ENCODE measurements at places on chromosomes 5 and 9. TPM values are rescaled to one million over a fixed set of nuclear protein-coding genes. Genes with fewer than 3 reads are reported as not detected.
A peak's percentile ranks its signal among the peaks of the same experiment; 100 is the strongest.

The CCIN gene
- total RNA-seq = 1.3 TPM

The SPATA6L gene
- total RNA-seq = 1.2 TPM

The TAF11L11 gene
- total RNA-seq = not detected

- DNase-seq = no peak
These were observed 170.0 kb downstream of the AUH start for GRCh38 chr9:91191411-91192380.

DNA sequence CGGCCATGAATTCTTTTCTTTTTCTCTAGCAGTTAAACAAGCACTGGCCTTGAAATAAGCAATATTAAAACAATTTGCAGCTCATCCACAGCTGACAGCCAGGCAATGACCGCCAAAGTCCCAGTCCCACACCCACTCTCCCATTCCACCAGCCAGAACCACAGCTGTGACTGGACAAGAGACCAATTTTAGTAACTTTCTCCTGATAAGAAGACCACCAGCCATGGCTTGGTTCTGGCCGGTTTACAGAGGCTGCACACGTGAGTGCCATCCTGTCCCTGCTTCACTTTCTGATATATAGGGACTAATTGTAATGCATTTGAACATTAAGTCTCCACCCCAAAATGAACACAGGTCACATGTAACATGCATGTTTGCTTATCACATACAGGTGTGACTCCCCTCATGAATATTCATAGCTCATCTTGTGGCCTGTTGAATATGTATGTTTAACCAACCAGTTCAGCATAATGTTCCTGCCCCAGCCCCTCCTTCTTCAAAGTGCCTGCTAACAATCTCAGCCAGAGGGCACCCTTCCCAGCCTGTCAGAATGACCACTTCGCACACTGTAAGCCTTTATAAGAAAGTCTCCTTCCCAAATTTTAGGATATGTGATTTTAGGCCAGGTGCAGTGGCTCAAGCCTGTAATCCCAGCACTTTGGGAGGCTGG lies 23.9 kb upstream of the FANCC start:
- DNase-seq = peak; percentile 14

GRCh38 chr5:665956-666711 lies 27.0 kb downstream of the TPPP start:
- DNase-seq = no peak

DNA sequence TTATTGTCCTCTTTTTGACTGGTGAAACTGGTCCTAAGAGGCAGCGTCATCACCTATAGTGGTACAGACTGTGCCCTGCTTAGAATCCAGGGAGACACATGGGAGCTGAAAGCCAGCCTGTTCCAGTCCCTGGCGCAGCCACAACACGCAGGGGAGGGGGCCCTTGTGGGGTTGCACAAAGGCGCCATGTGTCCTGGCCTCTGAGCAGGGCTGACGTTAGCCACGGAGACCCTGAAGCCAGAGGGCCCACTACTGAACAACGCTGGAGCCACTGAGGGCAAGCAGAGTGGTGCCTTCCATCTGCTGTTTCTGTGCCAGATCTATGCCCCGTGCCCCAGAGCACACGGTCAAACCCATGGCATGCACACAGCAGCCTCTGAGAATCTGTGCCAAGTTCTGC lies 147.3 kb downstream of the ACTL7B start:
- no peak for DNase-seq

GRCh38 chr5:27472000-27472763 lies 433.8 kb upstream of the CDH9 start:
- peak; percentile 9 for DNase-seq

DNA sequence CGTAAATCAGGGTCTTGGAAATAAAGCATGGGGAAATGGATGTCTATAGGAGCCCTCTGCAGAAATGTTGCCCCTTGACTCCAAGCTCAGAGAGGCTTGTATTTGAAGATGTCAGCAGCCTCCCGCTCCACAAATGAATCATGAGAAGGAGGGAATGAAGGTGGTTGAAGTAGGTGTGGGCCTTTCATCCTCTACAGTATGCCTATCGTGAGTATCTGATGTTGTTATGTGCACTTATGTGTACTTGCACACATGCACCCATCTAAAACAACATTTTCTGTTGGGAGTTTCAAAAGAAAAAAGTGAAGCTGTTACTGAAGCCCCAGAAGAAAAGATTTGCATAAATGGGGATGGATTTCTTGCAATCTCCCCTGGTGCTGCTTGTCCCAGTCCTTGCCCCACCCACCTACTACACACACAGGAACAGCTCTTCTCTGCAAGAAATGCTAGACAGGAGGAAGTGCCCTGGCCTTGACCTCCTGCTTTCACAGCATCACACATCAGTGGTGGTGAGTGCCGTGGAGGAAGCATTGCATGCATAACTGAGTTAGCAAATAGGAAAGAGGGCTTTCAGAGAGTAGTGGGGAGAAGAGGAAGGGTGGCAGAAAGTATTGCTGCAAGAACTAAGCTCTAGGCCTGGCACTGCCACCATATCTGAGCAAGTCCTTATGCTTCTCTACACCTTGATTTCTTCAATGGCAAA lies 156.1 kb downstream of the SNX18 start:
- DNase-seq = peak; percentile 51

DNA sequence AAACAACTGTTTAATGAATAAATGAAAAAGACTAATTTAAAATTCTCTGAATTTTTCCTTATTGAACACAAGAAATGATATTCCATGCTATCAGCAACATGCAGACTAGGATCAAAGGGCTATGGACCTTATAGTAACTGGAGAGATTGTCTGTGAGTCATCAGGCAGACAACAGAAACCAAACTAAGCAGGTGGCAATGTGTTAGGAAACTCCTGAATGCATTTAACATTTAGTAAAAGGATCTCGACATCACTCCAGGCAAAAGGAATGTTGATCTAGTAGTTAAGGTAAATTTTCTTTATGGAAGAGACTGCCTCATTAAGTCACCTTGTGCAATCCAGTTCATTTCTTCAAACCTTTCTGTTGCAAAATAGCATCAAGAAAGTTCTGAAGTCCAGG lies 58.4 kb downstream of the ARL15 start:
- DNase-seq = no peak

GRCh38 chr5:120152472-120152871 lies 311.6 kb upstream of the PRR16 start:
- peak; percentile 92 for DNase-seq

DNA sequence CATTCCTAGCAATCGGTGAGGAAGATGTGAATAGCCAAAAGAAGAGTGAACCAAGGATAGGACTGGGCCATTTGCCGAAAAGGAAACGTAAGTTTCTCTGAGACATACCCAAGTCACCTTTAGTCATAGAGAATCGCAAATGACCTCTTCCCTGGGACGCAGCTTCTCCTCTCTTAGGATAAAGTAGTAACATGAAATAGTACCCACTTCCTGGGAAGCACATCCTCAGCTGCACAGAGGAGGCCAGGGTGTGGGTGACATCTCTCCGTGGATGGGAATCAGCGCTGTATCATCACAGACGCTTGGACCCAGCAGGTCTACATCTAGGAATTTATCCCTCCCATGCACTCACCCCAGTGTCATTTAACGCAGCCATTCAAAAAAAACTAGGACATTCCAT lies 120.9 kb upstream of the PHYKPL start:
- DNase-seq = no peak

GRCh38 chr9:100699668-100700067 lies 121.8 kb downstream of the CAVIN4 start:
- DNase-seq = no peak

- DNase-seq = no peak
These were observed 43.6 kb upstream of the NKX2-5 start for GRCh38 chr5:173278641-173279040.

DNA sequence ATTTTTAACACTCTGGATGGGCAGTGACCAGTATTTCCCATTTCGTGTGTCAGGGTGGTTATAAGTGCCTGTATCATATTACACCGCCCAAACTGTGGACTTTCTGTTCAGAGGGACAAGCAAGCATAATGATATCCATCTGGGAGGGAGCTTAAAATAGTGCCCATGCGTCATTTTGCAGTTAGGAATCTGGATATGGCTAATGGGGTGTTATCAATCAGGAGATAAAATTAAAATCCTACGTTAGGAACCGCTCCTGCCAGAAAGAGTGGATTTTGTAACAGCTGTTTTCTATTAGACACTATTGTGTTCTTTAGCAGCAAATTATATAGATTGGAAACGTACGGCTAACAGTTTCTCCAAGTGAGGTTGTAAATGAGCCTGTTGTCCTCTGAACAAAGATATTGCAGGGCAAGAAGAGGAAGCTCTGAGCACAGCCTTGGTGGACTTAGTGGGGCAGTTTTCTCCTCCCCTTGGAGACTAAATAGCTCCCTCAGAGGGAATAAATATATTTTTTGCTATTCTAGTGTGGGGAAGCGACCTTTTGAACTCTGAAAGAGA lies 160.4 kb downstream of the SPATA31D1 start:
- peak; percentile 90 for DNase-seq

DNA sequence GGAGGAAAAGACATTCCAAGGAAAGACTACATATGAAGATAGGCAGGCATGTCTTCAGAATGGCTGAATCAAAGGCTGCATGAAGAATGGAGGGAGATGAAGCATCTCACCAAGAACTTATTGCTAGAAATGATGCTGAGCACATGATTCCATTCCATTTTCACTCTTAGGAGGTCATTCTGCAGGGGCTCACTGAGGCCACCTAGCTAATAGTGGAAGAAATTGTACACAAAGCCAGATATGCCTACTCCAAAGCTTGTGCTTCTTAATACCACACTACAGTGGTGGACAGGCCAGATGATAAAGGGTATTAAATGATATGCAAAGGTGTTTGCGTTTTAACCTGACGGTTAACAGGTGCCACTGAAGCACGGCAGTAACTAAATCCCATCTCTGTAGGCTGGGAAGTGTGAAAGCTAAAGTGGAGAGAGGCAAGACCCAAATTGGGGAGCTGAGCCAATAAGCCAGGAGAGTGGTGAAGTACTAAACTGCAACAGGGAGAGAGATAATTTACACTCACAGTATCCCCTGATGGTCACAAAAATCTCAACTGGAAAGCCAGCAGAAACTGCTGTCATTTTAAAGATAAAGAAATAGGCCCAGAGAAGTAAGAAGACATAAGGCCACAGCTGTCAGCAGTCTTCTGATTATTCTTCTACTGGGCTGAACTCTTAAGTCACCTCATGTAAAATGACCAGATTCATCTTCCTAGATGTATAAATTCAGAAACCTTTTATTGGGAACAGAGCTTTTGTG lies 14.6 kb downstream of the NDUFA8 start:
- peak; percentile 21 for DNase-seq

DNA sequence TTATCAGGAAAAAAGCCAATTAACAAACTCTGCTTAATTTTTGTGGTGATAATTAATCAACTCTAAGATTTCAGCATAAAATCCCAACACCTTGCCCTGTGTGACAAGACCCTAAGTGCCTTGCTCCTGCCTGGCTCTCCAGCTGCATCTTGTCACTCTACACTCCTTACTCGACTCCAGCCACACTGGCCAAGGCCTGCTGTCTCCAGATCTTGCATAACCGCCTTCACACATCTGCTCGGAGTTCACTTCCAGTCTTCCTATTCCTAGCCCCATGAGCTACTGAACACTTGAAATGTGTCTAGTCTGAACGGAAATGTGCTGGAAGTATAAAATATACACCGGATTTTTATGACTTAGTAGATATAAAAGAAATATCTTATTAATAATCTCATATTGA lies 259.6 kb downstream of the EPB41L4A start:
- DNase-seq = peak; percentile 90

- DNase-seq = no peak
These were observed 37.4 kb upstream of the SRP19 start for GRCh38 chr5:112823656-112824055.

- no peak for DNase-seq
These were observed 349.7 kb downstream of the CDK5RAP2 start for GRCh38 chr9:120230227-120230626.

DNA sequence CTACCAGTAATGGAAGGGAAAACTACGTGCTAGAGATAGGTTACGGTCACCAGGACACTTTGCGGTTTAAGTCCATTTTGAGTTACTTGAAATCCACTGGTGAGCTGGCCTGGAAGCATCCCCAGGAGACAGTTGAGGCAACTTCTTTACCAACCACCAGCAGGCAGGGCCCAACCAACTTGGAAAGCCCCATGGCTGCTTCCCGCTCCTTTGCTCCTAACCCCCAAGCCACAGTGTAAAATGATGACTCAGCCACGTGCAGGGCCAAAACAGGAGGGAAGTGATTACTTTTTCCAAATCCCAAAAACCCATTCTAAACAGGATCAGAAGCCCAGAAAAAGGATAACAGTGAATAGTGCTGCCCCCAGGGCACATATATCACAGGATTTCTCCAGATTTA lies 87.4 kb downstream of the PAX5 start:
- no peak for DNase-seq

- DNase-seq = no peak
These were observed 81.3 kb upstream of the TMEM171 start for GRCh38 chr5:73039082-73039481.
